COLO829 (cell line): ENCODE measurements at places on chromosomes 4 and X.

- DNase-seq = no peak
These were observed 278.2 kb upstream of the GATB start for GRCh38 chr4:152039023-152039481.

DNA sequence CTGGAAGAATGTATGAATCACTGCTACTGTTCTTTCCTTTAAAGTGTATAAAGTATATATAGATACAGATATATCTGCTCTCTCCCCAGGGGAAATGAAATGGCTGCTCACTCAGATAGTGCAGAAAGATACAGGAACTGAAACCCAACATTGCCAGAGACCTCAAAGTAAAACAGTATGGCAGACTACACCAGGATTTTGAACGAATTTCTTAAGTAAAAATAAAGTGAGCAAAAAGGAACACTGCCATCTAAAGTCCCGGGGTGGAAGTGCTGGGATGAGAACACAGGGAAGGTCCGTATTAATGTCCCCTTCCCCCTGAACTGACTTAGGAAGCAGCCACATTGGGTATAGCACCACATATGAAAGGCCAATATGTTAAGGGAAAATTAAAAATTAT lies 93.4 kb downstream of the TMA16 start:
- no peak for DNase-seq

- DNase-seq = no peak
These were observed 17.1 kb upstream of the DDX60 start for GRCh38 chr4:168335621-168336020.

DNA sequence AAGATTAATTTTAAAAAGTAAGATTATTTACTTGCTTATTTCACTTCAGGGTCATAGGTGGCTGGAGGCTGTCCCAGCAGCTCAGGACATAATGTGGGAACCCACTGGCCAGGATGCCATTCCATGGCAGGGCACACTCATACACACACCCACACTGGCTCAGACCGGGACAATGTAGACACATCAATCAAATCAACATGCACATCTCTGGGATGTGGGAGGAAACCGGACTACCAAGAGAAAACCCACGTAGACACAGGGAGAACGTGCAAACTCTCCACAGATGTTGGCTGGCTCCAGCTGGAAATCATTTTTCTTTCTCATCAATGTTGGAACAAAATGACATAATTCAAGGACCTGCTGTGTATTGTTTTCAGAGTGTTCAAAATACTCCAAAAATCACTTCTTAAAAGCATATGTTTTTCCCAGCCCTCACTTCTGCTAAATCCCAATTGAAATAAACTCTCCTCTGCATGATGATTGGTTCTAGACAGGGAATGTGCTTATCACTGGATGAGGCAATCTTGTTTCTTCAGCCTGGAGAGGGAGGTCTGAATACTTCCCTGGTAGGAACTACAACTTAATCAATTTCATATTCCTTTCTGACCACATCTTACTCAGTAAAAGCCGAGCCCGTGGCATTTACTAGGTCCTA lies 18.6 kb upstream of the CPE start:
- DNase-seq = no peak

DNA sequence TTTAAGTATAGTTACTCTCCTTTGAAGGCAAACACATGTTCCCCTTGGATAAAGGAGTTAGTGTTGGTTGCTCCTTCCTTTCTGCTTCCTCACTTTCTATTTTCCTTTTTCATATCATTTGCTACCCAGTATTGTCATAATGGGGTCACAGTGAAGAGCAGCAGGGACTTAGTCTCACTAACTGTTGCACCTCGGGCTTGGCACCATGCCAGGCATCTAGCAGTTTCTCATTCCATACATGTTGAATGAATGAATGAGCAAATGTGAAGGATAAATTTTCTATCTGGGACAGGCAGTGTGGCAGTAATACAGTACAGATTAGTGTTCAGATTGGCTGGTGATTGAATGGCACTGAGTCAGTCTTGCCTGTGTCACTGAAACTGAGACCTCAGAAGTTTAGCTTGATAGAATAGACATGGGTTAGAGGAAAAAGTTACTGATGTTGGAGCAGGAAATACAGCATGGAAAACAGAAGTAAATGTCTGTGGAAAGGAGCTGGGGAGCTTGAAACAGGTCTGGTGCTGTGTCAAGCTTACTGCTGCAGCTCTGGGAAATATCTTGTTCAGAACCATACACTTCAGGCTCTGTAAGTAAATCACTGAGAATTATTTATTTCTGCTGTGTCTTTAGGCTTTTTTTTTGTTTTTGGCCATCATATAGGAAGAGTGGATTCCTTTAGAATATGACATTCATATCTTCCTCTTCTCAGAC lies 55.8 kb upstream of the PITX2 start:
- DNase-seq = no peak

- no peak for DNase-seq
These were observed 42.3 kb downstream of the RASL11B start for GRCh38 chr4:52904421-52904820.

DNA sequence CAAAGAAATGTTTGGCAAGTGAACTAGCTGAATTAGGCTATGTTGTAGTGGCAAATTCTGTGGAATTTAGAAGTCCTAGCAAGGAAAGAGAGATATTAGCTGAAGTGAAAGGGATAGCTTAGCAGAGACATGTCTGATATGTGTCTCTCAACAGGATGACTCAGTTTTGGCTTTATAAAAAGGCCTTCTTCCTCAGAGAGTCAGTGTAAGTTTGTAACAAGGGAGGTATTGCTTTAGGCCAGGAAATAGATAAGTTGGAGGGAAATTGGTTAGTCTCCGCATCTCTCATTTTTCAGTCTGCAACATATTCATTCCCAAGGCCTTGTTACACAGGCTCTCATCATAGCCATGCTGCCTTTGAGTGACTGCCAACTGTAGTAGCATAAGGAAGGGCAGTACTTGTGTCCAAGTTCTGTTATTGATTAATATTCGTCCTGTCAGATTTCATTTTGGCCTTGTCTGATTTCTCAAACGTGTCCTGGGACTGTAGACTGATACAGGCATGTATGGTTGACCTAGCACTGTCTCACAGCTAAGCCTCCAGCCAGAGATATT lies 4.0 kb downstream of the TMEM164 start:
- peak; percentile 71 for DNase-seq

DNA sequence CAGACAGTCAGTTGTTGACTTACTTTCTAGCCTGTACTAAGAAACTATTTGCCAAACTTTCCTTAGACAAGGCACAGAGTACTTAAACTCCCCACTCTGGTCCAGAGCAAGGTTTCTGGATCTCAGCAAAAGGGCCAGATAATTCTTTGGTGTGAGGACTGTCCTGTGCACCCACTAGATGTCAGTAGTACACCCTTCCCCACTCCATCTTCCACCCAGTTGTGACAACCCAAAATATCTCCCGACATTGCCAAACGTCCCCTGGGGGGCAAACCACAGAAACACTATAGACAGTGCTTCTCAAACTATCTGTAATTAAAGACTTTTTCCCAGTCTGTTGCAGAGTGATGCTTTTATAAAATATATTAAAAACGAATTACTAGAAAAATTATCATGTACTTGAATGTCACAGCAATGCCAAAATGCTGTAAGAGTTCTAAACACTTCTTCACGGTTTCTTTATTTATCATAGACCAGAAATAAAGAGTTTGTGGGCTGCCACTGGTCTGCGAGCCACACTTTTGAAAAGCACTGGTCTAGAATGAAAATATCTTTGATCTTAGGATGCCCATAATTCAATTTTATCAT lies 203.5 kb downstream of the PRDM5 start:
- DNase-seq = no peak

DNA sequence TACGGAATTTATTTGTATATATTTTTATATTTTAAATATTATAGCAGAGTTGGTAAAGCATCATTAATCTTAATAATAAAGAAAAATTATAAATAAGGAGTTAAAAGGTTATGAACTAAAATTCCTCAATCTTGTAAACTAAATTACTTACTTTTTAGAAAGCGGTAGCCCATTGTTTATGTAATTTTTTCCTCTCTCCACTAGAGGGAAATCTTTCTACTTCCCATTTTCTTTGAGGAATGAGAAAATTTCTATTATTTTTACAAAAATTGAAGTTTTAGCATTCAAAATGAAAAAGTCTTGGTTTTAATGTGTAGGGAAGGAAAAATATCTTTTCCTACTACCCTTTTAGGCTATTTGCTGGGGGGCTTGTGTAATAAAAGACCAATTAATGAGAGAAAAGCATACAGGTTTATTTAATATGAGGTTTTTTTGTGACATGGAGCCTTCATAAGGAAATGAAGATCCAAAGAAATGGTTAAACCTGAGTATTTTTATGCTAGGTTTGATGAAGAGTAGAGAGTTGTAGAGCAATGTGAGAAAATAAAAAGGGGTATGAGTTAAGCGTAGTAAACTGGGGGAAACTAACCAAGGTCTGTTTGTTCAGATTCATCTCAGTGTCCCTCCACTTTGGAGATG lies 68.7 kb upstream of the ADAD1 start:
- peak; percentile 15 for DNase-seq

GRCh38 chr4:140154572-140154891 lies 548 bp upstream of the MAML3 start:
- DNase-seq = no peak

GRCh38 chr4:184409502-184409901 lies 64.8 kb downstream of the IRF2 start:
- no peak for DNase-seq

- no peak for DNase-seq
These were observed 32.5 kb downstream of the WDR1 start for GRCh38 chr4:10083861-10084641.

GRCh38 chr4:152640058-152640921 lies 39.5 kb downstream of the TMEM154 start:
- peak; percentile 76 for DNase-seq

DNA sequence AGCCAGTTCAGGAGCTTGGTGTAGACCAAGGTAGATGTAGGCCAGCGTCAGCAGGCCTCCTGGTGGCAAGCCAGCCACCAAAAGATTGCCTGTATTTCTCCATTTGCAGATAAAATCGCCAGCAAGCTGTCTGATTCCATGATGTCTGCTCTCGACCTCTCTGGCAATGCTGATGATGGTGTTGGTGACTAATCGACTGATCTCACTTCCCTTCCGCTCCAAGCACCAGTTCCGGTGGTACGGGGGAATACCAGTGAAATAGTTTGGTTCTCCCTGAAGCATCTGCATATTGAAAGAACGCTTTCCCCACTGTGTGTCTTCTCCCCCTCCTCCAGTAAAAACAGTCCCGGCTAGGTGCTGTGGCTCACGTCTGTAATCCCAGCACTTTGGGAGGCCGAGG lies 30.4 kb downstream of the GNL3L start:
- no peak for DNase-seq

- DNase-seq = no peak
These were observed 9.4 kb downstream of the INTU start for GRCh38 chr4:127642169-127642568.

- no peak for DNase-seq
These were observed 168.4 kb downstream of the KCNIP4 start for GRCh38 chr4:21780148-21780547.

DNA sequence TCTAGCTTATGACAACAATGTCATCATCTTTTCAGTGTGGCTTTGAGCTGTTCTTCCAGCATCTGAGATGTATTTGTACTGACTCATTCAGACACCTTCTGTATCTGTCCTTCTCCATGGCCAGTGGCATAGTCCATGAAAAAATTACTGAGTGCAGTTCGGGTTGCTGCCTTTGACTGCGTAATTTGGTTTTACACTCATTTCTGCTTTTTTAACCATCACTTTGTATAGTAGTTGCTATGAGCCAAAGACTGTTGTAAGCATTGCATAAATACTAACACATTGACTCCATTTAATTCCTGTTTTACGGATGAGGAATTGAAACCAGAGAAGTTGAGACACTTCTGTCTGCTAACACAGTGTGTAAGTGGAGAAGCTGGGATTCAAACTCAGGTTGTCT lies 190.7 kb upstream of the MID1 start:
- no peak for DNase-seq

- DNase-seq = no peak
These were observed 111.4 kb upstream of the TTC29 start for GRCh38 chr4:147056940-147057610.

DNA sequence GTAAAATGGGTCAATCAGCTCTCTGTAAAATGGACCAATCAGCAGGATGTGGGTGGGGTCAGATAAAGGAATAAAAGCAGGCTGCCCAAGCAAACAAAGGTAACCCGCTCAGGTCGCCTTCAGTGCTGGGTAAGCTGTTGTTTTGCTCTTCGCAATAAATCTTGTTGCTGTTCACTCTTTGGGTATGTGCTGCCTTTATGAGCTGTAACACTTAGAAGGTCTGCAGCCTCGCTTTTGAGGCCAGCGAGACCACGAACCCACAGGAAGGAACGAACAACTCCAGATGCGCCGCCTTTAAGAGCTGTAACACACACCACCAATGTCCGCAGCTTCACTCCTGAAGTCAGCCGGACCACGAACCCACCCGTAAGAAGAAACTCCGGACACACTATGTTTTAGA lies 11.5 kb upstream of the CAMK2D start:
- DNase-seq = no peak

GRCh38 chr4:4662230-4662629 lies 120.4 kb upstream of the STX18 start:
- DNase-seq = no peak

GRCh38 chrX:78746496-78746895 lies 1.0 kb upstream of the LPAR4 start:
- no peak for DNase-seq

DNA sequence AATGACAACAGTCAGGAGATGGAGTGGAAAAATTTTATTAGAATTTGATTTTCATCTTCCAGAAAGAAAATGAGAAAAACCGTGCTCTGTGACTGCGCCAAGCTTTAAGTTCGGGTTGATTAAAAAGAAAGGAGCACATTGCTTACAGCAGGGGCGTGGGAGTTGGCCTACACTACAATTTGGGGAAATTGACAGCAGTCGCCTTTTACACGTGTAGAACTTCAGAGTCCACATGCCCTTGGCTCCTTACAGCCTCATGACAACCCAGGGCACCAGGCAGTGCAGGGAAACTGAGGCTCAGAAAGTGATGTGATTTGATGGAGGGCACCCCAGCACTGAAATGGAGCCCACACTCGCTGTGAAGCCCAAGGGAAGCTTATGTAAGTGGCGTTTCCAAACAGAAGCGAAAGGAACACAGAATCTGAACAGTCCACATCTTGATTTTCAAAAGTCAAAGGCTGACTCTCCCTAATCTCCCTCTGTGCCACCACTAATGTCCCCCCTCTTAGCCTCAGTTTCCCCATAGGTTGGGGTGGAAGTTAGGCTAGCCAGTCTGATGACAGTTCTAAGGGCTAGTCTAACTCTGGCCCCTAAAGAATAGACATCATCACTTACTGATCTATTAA lies 5.5 kb downstream of the PPP2R2C start:
- no peak for DNase-seq

- no peak for DNase-seq
These were observed 106.6 kb downstream of the SHROOM4 start for GRCh38 chrX:50707405-50707804.

DNA sequence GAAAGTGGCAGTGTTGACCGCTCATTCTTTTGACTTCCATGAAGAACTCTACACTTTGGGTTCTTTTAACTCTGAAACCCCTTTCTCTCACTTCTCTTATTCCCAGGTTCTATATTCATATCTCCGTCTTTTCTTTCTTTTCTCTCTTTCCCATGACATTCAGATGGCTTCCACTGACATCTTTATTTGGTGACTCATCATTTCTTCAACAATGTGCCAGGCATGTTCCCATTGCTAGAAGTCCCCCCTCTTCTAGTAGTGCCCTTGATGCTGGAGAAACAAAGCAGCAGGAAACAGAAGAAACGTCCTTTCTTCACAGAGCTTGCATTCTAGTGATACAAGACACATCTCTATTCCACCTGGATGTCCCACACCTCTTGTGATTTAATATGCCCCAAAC lies 33.3 kb downstream of the PKD2 start:
- no peak for DNase-seq
